ENCODE measurements at places on chromosomes 4 and X.

DNA sequence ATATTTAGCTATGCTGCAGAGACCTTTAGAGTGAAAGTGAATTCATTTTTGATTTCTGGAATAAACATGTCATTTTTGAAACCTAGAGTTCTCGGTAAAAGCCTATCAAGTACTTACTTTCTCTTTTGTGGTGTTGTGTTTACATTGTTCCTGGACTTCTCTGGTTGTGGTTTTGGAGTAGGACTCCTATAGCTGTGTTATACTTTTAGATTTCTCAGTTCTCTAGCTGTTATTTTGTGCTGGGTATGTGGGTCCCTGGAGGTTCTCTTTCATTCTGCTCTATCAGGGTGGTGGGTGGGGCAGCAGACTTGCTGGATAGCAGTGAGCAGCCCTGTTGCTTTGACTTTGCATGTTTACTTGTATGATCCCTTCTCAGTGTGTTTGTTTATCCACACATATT lies 25.6 kb upstream of the MSMO1 start:
- no peak for DNase-seq

DNA sequence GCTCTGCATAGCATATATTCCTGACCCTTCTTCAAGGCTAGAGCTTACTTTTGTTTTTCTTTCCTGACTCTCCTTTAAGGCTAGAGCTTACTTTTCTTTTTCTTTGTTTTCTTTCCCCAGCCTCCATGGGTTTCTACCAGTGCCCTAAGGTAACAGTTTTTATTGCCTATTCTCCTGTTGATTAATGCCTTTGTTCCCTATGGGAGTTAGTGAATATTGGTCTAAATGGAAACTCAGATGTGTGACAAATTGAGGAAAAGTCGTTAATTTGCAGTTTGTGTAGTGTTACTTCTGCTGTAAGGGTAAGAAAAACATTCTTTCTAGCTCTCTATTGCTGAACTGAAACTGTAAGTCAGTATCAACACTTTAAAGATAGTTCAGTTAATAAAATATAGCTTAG lies 358.7 kb downstream of the IL15 start:
- no peak for DNase-seq

DNA sequence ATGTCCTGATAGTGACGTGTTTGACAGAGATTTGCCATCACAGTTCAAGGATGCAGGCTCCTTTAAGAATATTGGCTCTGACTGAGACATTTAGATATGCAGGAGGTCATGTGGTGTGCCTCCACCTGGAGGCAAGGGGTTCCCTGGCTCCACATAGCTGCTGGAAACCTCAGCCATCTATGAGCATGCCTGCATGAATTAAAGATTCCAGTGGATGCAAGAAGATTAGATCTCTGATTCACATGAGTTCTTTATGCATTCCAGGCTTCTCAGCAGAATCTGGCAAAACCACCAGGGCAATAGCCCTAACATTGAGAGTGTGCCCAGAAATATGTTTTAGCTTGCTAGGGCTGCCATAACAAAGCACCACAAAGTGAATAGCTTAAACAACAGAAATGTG lies 298.5 kb upstream of the AADAT start:
- no peak for DNase-seq

DNA sequence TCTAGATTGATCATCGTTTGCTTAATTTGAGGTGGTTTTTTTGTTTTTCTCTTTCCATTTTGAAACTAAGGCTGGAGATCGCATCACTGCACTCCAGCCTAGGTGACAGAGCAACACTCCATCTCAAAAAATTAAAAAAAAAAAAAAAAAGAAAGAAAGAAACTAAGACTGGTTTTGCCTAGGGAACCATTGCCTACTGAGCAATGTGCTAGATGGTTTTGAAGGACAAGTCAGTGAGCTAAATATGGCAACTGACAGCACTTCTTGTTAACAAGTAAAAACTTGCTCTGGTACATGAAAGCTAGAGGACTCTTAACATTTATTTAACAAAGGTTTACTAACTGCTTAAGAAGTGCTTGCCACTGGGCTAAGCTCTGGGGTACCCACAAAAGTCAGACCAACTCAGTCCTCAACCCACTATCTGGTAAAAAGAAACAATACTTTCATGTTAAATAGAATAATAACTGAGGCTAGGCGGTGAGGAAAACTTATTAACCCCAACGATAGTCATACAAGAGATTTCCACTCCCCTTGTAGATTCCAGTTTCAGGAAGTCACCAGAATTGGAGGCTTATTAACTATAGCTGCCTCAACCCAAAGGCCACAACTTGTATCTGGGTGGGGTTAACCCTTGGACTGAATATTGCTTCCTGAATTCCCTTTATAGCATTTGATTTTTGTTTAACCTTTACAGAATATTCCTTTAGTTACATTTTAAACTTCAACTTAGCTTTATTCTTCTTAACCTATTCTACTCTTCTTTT lies 111.6 kb downstream of the FRYL start:
- DNase-seq = no peak

DNA sequence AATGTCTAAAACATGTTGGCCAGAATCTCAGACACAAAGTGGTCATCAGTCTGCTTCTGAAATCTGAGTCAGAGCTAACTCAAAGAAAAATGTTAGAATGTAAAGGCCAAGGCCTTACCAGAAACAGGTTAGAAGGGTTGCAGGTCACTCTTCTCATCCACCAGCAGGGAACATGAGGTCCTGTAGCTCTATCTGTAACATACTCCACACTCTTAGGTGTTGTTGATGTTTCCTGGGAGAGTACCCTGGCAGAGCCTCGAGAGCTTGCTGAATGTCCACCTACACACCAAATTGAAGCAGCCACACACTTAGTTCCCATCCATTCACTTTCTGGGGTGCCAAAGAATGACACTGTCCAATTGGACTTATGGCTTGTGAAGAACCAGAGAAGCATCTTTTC lies 76.6 kb upstream of the INPP4B start:
- DNase-seq = no peak

- DNase-seq = no peak
Measured at GRCh38 chr4:167079762-167080161, 154.5 kb downstream of the SPOCK3 start.

DNA sequence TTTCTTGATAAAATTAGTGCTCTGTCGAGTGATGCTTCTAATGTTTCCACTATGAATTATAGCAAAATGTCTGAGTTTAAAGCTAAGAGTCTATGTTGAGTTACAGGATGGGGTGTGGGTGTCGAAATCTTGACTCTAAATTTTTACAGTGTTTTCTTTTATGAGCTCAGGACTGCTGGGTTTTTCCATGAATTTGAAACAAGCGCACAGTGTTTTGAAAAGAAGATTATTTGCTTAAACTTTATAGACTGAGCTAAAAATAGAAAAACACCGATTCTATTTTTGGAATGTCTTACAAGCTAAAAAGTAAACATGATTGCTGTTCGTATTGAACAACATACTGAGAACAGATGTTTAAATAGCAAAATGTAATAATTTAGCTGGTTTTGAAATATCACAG lies 7.5 kb downstream of the PTTG2 start:
- DNase-seq = no peak

GRCh38 chr4:47031011-47031678 lies at the start of gene GABRB1:
GABRB1 (plus strand) TSS chr4:47031567.
- no peak for DNase-seq

DNA sequence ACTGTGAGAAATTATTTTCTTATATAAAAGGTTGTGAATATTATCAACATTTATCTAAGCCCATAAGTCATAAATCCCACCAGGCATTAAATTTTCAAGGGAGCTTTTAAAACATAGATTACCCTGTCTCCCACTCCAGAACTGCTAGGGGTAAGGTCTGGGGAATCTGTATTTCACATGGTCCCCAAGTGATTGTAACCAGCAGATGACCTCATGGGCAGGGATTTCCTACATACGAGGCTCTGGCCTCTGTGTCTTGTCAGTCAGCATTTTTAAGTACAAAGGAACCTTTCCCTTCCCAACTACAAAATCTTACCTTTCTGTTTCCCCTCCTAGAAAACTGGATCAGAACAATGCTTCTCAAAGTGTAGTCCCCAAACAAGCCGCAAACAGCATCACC lies 188.6 kb downstream of the TSPAN5 start:
- DNase-seq = no peak

- no peak for DNase-seq
Measured at GRCh38 chr4:80576796-80577195, 241.3 kb downstream of the CFAP299 start.

GRCh38 chr4:163679189-163679588 lies 184.7 kb downstream of the TMA16 start:
- no peak for DNase-seq

DNA sequence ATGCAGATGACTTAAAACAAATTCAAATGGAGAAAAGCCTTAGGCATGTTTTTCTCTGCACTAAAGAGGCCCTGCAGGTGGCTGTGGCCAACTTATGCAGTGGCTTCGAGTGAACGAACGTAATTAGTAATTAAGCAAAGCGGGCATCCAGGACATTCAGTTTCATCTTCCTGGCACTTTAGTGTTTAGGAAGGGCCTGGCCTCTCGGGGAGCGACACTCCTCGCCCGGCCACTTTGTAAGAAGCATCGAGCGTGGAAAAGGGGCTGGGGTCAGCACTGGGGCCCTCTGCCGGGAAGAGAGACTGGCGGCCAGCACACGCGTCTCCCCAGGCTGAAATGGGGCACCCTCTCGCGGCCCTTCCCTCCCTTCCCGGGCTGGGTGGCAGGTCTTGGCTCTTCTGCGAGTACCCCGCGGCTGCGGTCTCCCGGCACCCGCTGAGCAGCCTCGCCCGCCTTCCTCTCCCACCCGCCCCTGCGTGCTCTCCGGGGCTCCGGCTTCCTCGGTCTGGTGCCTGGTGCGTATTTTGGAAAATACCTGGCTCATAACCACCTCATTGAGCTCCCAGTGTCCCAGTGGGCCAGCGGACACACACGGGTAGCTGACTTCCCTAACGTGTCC lies 677 bp upstream of the CYP4V2 start:
- peak; percentile 9 for DNase-seq
